ENCODE measurements at places on chromosomes 1 and 21.
A peak's percentile ranks its signal among the peaks of the same experiment; 100 is the strongest.

GRCh38 chr21:23160914-23161313 is 2162.7 kb downstream of the NCAM2 start:
- no peak for DNase-seq

DNA sequence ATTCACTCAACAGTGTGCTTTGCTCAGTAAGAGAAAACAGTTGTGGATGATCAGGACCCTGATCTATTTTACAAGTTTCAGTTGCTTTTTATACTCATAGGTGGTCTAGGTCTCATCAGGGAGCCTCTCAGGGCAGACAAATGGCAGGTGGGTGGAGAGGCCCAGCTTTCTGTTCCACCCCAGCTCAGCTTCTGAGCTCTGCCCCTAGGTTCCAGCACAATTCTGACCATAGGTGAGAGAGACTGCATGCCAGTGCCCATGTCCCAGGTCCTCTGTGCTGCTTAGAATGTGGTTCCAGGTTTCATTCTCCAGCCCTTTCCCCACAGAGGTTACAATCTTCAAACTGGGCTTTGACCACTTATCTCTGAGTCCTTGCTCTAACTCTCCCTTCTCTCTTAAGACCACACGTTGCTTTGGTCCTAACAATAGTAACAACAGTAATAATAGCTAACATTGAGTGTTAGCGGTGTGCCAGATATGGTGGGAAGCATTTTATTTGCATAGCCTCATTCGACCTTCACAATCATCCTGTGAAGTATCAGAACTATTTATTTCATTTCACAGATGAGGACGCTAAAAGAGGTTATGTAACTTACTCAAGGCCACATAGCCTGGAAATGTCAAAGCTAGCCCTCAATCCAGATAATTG is 19.6 kb upstream of the DUSP10 start:
- DNase-seq, result no peak

DNA sequence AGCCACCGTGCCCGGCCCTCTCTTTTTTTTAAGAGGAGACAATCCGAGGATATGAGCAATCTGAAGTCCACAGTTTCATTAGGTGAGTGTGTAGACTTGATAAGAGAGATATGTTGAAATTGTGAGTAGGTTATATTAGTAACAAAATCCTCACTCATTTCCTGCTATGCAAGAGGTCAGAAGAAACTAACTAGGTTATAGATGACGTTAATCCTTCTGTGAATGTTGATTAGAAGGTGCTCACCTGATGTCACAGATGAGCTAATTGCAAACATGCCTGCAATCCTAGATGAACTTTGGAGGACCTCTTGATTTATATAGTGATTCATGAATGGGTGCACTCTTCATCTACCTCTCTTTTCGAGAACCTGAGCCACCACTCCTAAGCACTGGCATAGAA is 29.3 kb downstream of the NTMT2 start:
- DNase-seq, result no peak

GRCh38 chr1:228256626-228257375 is 49.0 kb downstream of the OBSCN start:
- no peak for DNase-seq

DNA sequence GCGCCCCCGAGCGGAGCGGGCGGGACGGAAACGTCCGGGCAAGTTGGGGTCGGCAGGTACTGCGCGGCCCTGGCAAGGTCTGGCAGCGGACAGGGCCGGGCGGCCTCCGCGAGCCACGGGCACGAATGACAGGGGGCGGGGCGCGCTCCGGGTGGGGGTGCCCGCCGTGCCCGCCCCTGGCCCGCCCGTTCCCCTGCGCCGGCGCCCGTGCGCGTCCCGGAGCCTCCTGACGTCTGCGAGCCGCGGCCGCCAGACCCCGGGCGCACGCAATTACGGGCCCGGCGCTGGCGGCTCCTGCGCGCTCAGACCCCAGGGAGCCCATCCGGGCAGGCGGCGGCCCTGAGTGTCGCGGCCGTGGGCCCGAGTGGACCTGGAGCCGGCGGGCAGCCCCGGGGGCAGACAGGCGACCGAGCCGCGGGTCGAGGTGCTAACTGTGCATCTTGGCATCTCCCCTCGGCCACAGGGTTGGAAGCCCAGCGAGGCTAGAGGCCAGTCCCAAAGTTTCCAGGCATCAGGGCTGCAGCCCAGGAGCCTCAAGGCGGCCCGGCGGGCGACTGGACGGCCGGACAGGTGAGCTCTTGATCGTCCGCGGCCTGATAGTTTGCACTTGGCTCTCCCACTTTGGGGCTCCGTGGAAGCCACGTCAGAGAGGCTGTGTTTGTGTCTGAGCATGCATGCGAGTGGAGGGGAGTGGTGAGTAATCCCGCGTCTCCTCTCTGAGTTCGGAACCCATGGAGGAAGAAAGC is 918 bp downstream of the MIB2 start:
- DNase-seq, result peak; percentile 26

All from trophoblast cell (in vitro differentiated cells and primary cell).